ENCODE measurements at places on chromosomes 4 and X. TPM values are rescaled to one million over a fixed set of nuclear protein-coding genes. Genes with fewer than 3 reads are reported as not detected.

SULT1B1 gene
- 2.8 TPM for total RNA-seq

MUC7 gene
- not detected for total RNA-seq

ADRA2C gene
- not detected for total RNA-seq

EGF gene
- total RNA-seq = not detected

KLB gene
- not detected for total RNA-seq

MTHFD2L gene
- 7.1 TPM for total RNA-seq
